Dermis blood vessel endothelial cell (primary cell): ENCODE measurements at places on chromosomes 5 and 9.

GRCh38 chr5:131854134-131854533, 57.3 kb upstream of the FNIP1 start:
- no peak for DNase-seq

GRCh38 chr9:68927165-68927564, 86.7 kb downstream of the PRKACG start:
- no peak for DNase-seq

DNA sequence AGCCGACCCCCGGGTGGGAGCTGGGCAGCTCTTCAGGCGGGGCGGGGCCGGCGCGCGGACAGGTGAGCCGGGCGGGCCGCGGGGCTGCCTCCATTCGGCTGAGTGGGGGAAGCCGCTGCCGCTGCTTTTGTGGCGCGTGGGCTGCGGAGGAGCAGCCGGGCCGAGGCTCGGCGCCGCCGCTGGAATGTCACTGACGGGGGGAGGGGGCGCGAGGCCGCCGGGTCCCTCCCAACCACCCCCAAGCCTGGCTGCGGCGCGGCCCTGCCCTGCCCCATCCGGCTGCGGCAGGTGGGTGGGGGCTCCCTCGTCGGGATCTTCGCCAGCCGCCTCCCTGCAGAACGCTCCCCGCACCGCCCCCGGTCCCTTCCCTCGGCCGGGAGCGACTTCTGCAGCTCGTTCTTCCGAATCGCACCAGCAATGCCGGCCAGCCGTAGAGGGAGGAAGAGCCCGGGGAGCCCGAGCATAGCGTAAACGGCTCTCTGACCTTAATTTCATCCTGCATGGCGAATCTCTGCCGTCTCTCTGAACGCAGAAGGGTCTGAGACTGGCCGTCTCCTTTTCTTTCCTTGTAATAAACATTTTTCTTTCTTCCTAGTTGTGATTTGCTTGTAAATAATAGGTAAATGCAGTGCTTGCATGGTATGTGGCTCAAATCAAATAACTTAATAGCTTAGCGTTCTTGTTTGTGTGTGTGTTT, 505 bp downstream of the SPTAN1 start:
- DNase-seq: peak; percentile 46

DNA sequence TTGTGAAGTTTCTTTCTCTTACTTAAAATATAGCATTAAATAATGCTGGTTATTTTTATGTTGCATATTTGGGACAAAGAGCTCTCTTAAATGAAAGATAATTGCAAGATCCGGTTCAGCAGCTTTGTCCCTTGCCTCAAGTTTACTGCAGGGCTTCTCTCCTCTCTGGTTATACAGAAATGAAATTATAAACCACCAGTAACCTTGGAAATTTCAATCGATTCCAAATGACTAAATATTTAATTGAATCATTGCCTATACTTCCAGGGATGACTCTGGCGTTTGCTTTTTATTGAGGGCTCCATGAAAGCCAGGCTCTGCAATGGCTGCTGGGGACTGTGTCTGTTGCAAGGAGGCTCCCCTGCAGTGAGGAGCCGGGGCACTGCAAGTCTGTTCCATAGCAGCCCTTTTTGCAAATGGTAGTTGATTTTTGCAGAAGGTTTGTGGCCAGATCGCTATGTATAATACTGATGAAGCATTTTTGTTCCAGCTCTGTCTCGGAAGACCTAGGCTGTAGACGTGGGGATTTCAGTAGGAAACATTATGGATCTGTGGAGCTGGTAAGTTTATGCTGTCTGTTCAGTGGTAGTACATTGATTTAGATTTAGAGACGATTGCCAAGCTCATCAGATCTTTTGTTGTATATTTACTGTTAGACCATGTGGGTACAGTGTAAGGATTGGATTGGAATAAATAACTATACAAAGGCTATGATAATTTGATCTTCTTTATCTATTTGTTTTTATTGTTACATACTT, at the start of gene GARNL3:
Gene GARNL3 (plus strand): TSS at position 313 of the 758 bp plus-strand sequence. CDS start 104 bp downstream, at position 417.
- DNase-seq: no peak

- DNase-seq: peak; percentile 56
Measured at GRCh38 chr9:129752900-129753729, at the start of gene PTGES. Gene PTGES, minus strand, starts transcription at chr9:129753042. Its CDS starts 30 bp downstream, at chr9:129753012.

- DNase-seq: no peak
Measured at GRCh38 chr5:96946381-96946780, 10.5 kb downstream of the LNPEP start.

DNA sequence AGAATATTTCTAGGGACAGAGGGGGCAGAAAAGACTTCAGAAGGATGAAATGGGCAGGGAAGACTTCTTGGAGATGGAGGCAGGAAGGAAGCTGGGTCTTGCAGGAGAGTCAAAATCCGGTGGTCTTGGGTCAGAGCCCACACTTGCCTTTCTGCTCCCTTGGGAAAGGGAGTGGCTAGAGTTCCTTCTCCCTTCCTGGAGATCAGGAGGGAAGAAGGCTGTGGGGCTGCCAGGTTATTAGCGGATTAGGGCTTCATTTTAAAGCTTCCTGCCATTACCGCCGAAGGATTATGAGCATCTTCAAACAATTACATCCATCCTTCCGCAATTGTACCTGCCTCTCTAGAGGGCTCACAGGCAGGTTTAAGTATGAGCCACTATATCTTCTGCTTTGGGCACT, 19.2 kb upstream of the SYNPO start:
- no peak for DNase-seq
